ENCODE measurements at places on chromosomes 1 and 21. TPM values are rescaled to one million over a fixed set of nuclear protein-coding genes. Genes with fewer than 3 reads are reported as not detected.

KRTAP15-1 gene
- not detected for total RNA-seq

DNA sequence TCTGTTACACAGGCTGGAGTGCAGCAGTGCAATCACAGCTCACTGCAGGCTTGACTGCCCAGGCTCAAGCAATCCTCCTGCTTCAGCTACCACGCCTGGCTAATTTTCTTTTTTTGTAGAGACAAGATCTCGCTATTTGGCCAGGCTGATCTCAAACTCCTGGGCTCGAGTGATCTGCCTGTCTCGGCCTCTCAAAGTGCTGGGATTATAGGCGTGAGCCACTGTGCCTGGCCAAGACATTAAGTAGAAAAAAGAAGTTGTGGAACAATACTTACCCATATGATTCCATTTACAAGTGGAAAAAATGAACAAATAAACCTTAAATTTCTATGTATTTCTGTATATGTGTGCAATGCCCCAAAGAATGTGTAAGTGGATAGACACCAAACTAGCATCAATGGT is 30.3 kb upstream of the ID3 start:
- DNase-seq, result no peak
- no peaks in the 10 kb centered on the region for H3K36me3 ChIP-seq
- no peaks in the 10 kb centered on the region for H3K27me3 ChIP-seq

GJC2 gene
- 4.3 TPM for total RNA-seq

RORC gene
- 0.24 TPM for total RNA-seq

DNA sequence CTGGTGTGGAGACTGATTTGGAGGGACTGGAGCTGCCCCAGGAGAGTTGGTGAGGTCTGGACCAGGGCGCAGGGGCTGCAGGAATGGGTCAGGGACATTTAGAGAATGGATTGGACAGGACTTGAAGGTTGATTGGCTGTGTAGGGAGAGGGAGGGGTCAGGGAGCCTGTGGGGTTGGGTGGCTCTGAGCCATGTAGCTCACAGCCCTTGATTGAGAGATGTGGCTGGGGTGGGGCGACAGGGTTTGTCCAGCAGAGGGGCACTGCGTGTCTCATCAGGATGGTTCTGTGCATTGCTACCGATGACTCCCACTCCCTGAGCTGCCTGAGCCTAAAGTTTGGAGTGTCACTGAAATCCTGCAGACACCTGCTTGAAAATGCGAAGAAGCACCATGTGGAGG is 12.1 kb downstream of the AZIN2 start:
- H3K4me1 ChIP-seq, result no peaks in the 10 kb centered on the region
- no peak overlapping the region for H3K27ac ChIP-seq
- DNase-seq, result no peak
- no peaks in the 10 kb centered on the region for H3K27me3 ChIP-seq

NBPF10 gene
- 6.1 TPM for total RNA-seq
